ENCODE measurements at places on chromosomes 7 and 10.

DNA sequence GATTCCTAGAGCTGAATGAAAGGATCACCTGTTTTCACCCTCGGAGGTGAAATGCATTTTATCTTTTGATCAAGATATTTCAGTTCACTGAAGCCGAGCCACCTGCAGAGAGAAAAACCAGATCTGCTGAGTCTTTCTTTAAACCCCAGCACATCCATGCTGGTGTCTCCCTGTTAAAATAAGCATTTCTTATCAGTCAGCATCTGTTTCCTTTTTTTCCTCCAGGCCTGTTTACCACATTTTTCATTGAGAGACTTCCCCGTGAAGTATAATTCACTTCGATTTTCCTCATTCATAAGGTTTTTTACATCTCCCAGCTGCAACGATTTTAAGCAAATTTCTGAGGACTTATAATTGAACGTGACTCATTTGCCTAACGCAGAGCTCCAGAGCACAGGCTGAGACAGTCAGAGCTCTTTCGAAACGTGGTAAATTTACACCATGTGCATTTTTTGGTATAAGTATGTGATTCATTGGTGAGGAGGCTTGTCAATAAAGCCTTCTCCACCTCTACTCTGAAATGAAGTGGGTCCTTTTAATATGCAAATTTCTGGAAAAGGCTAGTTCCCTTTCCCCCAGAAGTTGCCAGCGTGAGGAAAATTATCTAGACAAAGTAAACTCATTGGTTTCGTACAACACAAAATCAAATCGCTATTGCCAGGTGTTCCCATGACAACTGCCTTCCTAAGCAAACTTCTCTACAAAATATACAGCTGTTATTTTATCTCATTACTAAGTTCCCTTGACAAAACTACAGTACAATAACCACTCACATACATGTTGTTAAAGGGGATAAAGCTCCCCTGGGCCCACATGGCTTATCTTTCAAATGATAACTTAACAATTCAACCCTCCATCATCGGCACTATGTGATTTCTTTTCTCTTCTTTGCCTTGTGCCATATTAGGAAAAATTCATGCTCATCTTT lies 374.8 kb upstream of the AKR1E2 start:
- no peak for DNase-seq

DNA sequence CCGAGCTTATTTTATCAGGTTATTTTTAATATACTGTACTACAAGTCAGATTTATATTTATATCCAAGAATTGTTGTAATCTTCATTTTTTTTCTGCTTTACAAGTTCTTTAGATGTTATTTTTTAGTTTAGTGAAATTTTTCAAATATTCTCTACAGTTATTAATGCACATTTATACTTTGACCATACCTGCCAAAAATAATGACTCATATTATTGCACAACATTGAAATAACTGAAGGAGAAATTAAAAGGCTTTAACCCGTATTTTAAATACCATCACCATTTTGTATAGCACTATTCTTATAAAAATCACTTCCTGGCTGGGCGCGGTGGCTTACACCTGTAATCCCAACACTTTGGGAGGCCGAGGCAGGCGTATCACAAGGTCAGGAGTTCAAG lies 278.5 kb downstream of the BICC1 start:
- DNase-seq = no peak

DNA sequence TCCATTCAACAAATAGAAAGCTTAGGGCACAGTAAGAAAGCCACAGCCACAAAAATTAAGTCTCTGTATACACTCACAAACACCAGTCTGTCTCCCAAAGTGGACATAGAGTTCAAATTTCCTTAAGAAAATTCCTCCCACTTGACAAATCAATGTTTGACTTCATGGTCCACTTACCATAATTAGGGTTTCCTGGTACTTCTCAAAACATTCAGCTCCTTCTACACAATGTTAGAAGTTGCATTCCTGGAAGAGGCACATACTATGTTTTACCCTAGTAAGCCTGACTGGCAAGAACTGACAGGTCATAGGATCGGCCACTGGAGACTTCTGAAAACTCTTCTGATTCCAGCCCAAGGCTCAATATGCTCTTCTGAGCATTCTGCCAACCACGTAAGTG lies 70.5 kb downstream of the CPXM2 start:
- DNase-seq = no peak

GRCh38 chr7:16982640-16983350 lies 101.0 kb upstream of the AGR3 start:
- DNase-seq = peak; percentile 29

DNA sequence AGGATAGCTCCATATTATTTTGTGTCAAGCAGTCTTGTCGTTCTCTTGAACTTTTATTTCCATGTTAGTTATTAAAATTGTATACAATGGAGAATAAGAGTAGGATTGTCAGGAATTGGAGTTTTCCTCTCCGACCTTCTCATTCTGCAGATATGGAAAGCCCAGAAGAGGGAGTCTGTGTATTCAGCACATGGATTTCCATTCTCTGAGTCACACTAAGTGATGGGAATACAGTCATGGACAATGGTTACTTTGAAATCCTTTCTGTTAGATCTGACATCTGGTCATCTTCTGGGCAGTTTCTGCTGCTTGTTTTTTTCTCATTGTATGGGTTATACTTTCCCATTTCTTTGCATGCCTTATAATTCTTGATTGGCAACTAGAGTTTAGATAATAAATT lies 5.0 kb upstream of the TASOR2 start:
- no peak for DNase-seq

DNA sequence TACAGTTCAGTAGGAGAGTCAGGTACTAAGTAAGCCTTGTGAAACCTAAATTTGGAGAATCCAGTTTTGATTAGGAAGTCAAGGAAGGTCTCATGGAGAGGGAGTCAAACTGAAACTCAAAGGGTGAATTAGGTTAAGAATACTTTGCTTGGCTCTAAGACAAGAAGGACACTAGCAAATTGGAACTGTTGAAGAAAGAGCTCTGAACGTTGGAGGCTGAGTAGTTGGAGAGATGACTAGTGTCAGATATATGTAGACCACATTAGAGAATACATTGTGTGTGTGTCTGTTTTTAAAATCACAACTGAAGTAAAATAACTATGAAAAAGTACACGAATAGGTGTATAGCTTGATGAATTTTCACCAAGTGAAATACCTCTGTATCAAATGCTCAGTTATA lies 6.3 kb downstream of the VPS26A start:
- no peak for DNase-seq

- DNase-seq = no peak
These were observed 996.7 kb upstream of the CELF2 start for GRCh38 chr10:10020945-10021344.

- no peak for DNase-seq
These were observed 46.3 kb downstream of the NRP1 start for GRCh38 chr10:33288127-33288526.

GRCh38 chr7:73717025-73717807 lies 2.3 kb downstream of the STX1A start:
- DNase-seq = no peak

GRCh38 chr7:90455163-90456030 lies 14.0 kb upstream of the PTTG1IP2 start:
- DNase-seq = peak; percentile 21

DNA sequence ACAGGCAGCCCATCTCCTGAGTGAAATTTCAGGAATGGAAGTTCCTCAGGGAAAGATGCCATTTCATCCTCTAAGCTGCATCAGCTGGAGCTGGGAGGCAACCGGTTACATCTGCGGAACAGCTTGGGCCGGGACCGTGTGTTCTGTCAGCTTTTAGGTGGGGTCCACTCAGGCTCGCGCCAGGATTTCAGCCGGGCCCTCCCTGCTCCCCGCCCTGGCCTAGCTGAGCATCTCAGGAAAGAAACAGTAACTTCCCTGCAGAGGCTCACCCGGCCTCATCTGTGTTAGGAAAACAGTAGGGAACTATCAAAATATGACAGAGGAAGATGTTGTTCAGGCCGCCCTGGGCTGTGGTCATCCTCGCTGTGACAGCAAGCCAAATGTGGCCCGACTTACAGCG lies 110.4 kb downstream of the TRIL start:
- DNase-seq = no peak

DNA sequence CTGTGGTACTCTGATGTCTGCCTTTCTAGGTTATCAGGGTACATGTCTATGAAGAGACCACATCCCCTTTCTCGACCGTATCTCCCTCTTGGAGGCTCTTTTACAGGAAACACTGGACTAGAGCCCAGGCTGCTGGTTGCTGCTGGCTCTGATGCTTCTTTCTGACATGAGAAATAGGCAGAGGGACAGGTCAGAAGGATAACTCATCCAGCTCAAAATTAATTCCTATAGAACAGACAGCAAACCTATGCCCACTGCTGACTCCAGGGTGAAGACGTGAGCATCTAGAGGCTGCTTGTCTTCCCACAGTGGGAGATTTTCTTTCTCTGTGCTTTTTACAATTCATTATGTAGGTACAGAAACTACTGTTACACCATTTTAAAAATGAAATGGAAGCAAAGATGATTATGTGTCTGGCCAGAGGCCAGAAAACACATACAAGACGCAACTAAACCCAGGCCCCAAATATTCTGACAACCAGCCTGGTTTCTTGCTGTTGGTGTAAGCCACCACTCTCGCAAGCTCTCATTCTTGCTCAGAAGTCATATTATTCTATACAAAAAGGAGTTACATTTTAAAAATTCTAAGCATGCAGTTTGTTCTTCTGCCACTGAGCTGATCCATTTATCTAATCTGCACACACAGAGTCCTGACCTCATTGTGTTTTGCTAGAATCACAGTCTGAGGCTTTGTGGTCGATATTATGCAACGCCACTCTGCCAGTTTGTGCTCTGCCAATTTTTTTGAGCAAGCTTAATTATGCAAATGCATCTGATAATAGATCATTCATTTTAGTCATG lies 424.3 kb downstream of the KIF20B start:
- no peak for DNase-seq

GRCh38 chr10:94397549-94398370 lies 4.6 kb upstream of the TBC1D12 start:
- no peak for DNase-seq

DNA sequence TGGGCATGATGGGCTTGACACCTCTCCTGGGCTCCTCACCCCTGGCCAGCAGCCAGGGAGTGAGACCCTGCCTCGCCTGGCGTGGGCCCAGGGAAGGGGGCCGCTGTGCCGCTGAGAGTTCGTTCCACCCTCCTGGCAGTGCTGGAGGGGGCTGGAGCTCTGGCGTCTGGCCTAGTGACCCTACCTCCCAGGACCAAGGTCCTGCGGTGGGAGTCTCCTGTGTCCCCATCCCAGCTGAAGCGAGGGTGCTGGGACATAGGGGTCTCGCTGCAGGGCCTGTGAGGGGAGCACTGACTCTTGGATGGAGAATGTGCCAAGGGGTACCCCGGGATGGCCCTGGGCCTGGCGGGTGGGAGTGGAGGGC lies 1.2 kb downstream of the GTF2IRD1 start:
- DNase-seq = no peak

GRCh38 chr10:10869592-10869991 lies 148.1 kb upstream of the CELF2 start:
- DNase-seq = no peak

GRCh38 chr10:118239236-118239630 lies 102.9 kb downstream of the FAM204A start:
- no peak for DNase-seq

DNA sequence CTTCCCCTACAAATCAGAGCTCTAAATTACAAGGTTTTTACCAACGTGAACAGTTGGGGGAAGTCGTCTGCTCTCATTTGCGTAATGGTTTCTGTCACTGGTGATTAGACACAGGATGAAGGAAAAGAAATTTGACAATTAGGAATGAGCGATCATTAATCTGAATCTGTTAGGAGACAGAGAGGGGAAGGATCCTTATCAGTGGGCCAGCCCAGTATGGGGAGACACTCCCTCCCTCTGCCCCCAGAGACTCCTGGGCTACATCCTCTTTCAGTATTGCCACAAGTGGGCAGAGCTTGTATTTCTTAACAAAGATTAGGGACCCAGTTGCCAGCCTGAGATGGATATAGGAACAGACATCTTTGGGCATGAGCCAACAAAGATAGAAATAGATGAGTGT lies 15.5 kb downstream of the HIF1AN start:
- no peak for DNase-seq

DNA sequence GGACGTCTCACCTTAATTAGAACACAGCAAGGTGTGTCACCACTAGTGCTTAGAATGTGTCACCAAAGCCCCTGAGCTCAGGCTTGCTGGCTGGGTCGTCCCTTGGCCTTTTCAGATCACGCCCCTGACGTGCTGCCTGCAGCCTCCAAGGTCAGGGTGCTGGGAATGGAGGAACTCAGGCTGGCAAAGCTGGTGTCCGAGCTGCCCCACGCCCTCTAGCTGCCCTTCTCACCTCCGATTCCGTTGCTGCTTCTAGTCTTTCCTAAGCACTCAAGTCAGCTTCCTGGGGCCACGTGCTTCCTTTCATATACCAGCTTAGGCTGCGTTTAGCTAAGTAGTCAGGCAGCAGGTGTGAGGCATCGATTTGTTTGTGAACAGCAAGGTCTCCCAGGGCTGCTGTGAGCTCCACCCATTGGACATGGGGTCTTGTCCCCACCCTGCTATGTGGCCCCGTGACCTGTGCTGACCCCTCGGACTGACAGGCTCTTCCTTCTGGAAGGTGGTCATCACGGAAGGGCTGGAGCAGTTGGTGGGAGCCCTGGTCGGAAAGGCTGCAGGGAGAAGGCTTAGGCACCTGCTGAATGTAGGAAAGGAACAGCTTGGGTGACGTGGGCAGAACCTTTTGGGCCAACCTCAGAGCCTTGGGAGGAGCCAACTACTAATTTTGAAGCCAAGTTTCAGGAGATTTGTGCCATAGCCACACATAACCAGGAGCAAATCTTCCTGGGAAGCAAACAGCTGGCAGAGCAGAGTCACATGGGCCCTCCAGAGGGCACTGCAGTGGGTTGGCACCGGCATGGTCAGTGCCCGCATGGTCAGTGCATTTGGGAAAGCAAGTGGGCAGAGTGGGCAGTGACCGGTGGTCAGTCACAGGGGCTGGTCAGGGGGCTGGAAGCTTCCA lies 28.8 kb downstream of the VIPR2 start:
- no peak for DNase-seq

Measured in CD8-positive, alpha-beta memory T cell (primary cell).